Activated naive CD8-positive, alpha-beta T cell treated with anti-CD3 and anti-CD28 coated beads, Interleukin-2, amount 10 ng/mL, durations not matched to agents 7 days and 5 days (primary cell): ENCODE measurements at places on chromosomes 1 and 21. TPM values are rescaled to one million over a fixed set of nuclear protein-coding genes. Genes with fewer than 3 reads are reported as not detected.

DNA sequence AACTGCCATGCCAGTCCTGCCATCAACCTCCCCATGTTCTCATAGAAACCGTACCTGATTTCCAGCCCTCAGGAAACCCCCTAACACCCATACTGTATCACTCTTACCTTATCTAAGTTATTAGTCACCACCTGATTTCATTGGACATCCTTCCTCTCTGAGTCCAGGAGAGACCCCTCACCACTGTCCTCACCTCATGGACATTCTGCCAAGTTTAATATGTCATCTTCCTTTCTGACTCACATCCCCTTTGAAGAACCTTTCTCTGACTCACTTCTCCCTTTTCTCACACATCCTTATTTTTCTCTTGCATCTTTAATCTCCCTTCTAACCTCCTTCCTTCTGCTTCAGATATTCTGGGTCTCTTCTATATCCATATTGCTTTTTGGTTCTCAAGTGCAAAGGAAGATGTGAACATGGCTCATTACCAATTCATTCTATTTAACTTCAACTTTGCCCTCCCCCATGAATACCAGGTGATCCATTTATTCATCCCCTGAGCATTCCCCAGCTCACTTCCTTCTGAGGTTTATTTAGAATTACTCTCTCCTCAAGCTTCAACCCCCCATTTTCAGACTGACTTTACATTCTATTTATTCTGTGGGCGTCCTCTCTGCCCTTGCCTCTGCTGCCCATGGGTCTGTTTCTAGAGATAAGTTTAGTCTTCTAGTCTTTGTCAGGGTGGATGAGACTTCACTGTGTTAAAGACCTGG, 206.8 kb upstream of the ESRRG start:
- H3K36me3 ChIP-seq: no peaks in the 10 kb centered on the region
- H3K4me1 ChIP-seq: no peaks in the 10 kb centered on the region
- DNase-seq: no peak
- H3K27me3 ChIP-seq: no peaks in the 10 kb centered on the region
- no peak overlapping the region for H3K4me3 ChIP-seq
- no peak overlapping the region for H3K27ac ChIP-seq

- H3K36me3 ChIP-seq: peaks cover 20% of the 10 kb centered on the region
- DNase-seq: peak; percentile 73
- H3K4me1 ChIP-seq: peaks cover 39% of the 10 kb centered on the region
- H3K27me3 ChIP-seq: no peaks in the 10 kb centered on the region
Measured at GRCh38 chr1:112954945-112955772, 837 bp downstream of the SLC16A1 start.

DNA sequence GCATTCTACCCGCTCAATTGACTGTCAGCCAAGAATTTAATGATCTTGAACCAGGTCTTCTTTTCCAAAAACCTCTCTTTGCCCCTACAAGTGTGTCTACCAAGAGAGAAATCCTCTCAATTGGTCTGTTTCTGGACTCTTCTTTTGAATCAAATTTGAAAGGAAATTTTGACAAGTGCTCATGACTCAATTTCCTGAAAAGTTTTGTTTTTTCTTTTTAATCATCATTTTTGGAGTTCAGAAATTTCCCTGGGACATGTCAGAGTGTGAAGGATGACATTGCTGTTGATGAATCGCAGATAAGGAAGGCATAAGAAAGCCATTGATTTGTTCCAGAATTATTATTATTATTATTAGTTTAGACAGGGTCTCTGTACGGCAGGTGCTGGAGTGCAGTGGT, 88.2 kb upstream of the AKT3 start:
- H3K4me1 ChIP-seq: peaks cover 4% of the 10 kb centered on the region
- no peak overlapping the region for H3K4me3 ChIP-seq
- peaks cover 1% of the 10 kb centered on the region for H3K36me3 ChIP-seq
- H3K27me3 ChIP-seq: peaks cover 3% of the 10 kb centered on the region
- DNase-seq: no peak

RXFP4 gene
- total RNA-seq: not detected

HPCA gene
- total RNA-seq: 0.40 TPM

THEMIS2 gene
- total RNA-seq: 40.5 TPM
